ENCODE measurements at places on chromosomes 13 and 19.

DNA sequence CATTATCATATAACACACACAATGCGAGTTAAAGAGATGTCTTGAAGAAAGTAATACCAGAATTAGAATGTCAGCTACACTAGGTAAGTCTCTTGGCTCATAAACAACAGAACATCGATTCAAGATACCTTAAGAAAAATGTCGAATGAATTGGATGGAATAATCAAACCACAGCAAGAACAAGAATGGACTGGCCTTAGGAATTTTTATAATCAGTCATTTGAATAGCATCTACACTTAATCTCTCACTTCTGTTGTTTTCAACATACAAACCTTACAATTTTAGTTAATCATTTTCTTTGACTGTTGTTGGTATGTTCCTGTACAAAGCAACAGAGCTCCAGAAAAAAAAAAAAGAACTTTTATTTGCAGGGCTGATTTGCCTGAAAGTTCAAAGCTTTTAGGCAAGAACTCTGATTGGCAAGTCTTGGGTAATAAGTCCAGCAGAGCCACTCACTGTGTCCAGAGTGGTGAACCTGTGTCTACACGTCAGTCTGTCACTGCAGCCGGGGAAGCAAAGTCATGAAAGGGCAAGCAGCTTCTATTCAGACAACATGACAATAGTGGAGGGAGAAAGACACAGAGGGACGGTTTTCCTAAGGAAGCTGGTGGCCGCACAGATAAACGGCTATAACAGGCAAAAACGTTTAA, 1026.1 kb upstream of the MIR17HG start:
- DNase-seq: no peak

DNA sequence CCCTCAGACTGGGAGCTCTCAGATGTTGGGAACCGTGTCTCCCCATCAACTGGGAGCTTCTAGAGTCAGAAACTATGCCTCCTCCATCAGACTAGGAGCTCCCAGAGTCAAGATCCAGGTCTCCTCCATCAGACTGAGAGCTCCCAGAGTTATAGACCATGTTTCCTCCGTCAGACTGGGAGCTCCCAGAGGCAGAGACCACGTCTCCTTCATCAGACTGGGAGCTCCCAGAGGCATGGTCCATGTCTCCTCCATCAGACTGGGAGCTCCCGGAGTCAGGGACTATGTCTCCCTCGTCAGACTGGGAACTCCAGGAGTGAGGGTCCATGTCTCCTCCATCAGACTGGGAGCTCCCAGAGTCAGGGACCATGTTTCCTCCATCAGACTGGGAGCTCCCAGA, 10.0 kb downstream of the CEACAM16 start:
- DNase-seq: no peak

DNA sequence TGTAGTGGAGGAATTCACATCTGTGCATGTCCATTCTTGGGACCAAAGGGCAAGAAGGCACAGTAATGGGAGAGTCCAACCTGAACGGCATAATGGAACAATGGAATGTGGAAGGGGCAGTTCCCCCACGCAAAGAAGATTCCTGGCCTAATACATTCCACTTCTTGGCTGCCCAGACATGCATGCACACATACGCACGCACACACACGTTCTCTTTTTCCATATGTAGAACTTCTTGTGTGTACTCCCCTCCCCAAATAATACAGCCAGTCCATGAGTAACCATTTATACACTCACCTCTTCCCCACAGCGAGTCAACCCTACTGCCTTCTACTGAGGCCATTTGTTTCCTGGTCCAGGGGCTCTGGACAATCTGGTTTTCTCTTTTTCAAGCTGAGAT, 6.0 kb upstream of the STK24 start:
- DNase-seq: no peak

GRCh38 chr13:46881621-46882020, 15.2 kb downstream of the HTR2A start:
- DNase-seq: no peak

DNA sequence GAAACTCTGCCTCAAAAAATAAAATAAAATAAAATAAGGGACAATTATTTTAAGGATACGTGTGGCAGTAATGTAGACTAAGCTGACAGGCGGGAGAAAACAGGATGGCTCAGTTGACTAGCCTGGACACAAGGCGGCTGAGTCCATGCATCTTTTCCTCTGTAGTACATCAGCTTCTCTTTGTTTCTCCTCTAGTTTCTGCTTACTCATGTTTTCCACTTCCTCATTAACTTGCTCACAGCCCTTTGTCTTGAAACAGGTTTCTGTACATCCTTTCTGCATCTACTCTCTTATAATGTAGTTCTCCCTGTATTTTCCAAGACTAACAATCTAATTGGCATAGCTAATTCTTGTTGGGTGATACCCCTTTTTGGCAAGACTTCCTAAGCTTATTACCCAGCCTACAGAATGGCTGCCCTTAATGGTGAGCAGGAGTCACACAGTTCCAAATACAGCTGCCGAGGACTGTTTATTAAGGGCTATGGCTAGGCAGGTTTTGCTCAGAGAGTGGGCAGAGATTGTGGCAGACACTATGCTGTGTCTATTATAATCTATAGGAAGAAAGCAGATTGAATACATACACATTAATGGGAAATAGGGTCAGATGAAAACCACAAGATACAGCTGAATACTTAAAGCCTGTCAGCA, 58.7 kb upstream of the KLF5 start:
- no peak for DNase-seq

DNA sequence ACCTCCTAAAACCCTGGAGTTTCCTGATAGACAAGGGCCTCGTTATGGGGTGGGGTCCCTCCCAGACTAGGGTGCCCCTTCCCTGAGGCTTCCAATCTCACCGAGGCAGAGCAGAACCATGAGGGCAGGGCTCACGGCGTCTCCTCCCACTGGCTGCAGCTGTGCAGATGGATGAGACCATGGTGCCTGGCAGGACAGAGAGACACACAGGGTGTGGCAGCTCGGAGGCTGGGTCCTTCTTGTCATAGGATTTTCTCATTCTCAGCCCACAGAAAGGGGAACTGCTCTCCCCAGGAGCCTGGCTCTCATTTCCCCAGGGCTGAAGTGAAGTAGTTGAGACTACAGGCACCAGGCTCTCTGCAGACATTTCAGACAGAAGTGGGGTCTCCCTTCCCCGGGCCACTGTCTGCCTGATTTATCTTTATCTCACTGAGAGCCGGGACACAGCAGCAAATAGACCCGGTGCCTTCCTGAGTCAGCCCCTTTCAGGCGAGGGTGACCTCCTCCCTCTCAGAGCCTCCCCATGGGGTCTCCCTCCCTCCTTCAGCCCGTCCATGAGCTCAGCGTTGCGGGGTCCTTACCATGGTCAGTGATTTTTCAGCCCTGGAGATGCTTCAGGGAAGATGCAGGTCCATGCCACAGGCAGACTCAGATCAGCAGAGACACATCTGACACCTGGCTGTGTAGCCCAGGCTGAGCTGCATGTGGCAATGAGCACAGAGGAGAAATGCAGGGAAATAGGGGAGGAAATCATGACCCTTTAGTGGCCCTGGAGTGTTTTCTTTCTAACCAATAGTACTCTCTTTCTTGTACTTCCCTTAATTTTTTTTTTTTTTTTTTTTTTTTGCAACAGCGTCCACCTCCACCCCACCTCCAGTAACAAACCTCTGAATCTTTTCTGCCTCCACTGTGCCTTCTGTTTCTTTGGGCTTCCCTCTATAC, at the start of gene LILRA5:
Gene LILRA5 (minus strand): TSS at position 731 of the 942 bp plus-strand sequence. CDS start 147 bp downstream, at position 584.
- DNase-seq: no peak
